Pericardium fibroblast (primary cell): ENCODE measurements at places on chromosomes 2 and 18. TPM values are rescaled to one million over a fixed set of nuclear protein-coding genes. Genes with fewer than 3 reads are reported as not detected.

TFCP2L1 gene
- total RNA-seq, result not detected in 2 replicates

ASPRV1 gene
- 0.70 and 0.77 TPM in 2 replicates for total RNA-seq

TDRD15 gene
- total RNA-seq, result not detected in 2 replicates

EHD3 gene
- 12.0 and 14.5 TPM in 2 replicates for total RNA-seq

CHPF gene
- 371 and 527 TPM in 2 replicates for total RNA-seq

GREB1L gene
- 1.3 and 11.2 TPM in 2 replicates for total RNA-seq

ELP2 gene
- total RNA-seq, result 39.3 and 43.7 TPM in 2 replicates

C2orf78 gene
- total RNA-seq, result not detected in 2 replicates
